ENCODE measurements at places on chromosomes 2 and 18. TPM values are rescaled to one million over a fixed set of nuclear protein-coding genes. Genes with fewer than 3 reads are reported as not detected.

DNA sequence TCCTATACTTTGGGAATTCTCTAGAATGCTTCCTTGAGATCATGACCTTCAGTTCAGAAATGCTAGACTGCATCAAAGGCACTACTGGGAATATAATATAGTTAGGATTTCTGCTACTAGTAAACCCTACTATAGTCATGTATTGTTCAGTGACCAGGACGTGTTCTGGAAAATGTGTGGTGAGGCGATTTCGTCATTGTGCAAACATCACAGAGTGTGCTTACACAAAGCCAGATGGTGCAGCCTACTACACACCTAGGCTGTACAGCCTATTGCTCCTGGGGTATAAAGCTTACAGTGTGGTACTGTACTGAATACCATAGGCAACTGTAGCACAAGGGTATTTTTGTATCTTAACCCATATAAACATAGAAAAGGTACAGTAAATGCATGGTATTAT, 13.0 kb downstream of the CXCR4 start:
- no peak for DNase-seq

GRCh38 chr2:446963-447530, 159.2 kb upstream of the ALKAL2 start:
- no peak for DNase-seq

GRCh38 chr2:237998530-237998929, 31.7 kb downstream of the UBE2F start:
- no peak for DNase-seq

- no peak for DNase-seq
Observed at GRCh38 chr2:146821836-146822316, 1023.0 kb upstream of the ACVR2A start.

Gene TMX3
- 23.3 TPM for polyA plus RNA-seq

DNA sequence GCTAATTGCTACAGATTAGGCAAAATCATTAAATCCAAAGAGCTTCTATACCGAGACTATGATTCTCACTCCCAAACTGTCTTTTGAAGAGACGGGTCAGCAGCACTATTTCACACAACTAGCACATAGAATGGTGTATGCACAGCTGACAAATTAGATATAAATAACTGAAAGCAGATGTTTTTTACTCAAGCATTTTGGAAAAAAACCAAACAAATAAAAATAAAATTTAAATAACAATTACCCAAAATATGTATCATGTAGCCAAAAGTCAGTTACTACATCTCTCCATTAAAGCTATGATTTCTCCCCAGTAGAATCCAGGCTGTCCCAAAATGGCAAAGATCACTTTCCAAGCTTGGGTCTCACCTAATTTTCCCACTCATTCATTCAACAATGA, 107.9 kb downstream of the TMEM163 start:
- DNase-seq = no peak

Gene CYS1
- polyA plus RNA-seq = 1.2 TPM

Gene BMP10
- not detected for polyA plus RNA-seq

DNA sequence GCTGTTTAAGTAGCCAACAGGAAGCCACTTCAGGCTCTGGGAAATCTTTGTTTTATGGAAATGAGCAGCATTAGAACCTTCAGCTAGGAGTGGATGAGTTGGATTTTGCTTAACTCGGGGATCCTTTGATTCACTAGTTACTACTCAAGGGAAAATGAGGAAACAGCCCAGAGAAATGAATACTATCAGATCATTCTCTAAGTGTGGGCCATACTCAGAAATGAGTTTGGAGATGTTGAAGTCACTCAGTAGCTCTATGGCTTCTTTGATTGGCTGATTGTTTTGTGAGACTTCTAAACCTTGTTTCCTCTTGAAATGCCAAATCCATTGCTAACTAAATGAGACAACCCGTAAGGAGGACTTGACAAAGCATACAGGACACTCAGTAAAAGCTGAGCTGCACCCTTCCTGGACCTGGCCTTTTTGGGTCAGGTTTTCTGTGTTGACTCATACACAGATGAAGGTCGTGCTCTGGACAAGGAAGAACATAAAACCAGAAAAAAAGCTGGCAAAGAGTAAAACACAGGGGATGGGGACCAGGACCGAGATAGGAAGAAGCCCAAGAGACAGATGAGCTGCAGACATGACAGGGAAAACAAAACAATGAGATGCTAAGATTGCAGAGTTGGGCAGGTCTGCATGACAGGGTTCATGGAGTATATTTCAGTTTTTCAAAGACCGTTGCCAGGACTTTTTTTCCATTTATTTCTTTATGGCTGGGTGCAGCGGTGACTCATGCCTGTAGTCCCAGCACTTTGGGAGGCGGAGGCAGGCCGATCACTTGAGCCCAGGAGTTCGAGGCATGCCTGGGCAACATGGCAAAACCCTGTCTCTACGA, 41.6 kb downstream of the INO80C start:
- DNase-seq = no peak

GRCh38 chr2:123770996-123771720, 253.9 kb upstream of the CNTNAP5 start:
- DNase-seq = no peak

Gene CRYBA2
- not detected for polyA plus RNA-seq

Gene TSPYL6
- not detected for polyA plus RNA-seq

GRCh38 chr2:159684796-159685195, 27.5 kb upstream of the MARCHF7 start:
- no peak for DNase-seq

DNA sequence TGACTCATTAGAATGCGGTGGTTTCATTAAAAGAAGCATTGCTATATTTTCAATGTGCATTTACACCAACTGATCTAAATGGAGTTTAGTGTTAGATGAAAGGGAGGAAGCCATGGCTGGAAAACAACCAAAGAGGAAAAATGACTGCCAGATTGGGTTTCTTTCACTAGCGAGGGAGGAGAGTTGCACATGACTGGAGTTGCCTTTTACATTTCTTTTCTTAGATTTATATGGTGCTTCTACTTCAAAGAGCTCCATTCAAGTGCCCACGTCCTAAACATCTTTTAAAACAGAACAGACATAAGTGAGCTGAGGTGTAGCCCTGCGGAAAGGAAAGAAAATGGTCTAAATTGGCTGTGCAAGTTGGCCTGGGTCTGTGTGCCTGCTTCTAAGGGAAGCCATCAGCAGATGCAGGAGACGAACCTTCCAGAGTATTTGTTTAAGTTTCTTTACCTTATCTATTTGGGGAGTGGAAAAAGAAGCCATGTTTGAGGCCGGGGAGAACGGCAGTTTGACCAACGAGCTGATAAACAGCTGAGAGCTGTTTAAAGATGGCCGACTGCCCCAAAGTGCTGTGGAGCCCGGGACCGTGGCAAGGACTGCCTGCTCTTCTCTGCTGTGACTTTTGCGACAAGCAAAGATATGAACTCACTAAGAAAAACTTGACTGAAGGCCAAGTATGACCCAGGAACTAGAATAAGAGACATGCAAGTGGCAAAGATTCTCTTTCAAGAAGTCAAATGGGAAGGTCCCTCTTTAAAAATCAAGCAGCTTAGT, 327.0 kb downstream of the ZNF516 start:
- DNase-seq = no peak

DNA sequence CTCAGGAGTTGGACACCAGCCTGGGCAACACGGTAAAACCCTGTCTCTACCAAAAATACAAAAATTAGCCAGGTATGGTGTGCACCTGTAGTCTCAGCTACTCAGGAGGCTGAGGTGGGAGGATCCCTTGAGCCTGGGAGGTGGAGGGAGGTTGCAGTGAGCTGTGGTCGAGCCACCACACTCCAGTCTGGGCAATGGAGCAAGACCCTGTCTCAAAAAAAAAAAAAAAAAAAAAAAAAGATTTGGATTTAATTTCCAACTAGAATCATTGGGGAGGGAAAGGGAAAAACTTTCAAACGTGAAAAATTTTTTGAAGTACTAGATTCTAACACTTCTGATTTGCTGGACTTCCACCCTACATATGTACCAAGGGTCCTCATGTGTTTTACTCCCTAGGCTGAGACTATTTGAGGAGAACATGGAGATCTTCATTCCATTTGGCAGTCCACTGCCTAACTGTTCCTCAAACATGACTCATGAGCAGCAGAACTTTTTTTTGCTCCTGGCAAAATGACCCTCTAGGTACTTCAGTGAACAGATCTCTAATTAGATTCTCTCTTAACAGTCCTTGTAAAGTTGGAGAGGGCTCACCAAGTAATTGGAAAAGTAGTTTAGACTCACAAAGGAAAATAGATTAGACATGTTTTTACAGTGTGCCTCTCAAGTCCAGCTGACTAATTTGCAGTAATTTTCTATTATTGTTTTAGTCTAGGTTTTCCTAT, 267.6 kb downstream of the METTL4 start:
- no peak for DNase-seq

DNA sequence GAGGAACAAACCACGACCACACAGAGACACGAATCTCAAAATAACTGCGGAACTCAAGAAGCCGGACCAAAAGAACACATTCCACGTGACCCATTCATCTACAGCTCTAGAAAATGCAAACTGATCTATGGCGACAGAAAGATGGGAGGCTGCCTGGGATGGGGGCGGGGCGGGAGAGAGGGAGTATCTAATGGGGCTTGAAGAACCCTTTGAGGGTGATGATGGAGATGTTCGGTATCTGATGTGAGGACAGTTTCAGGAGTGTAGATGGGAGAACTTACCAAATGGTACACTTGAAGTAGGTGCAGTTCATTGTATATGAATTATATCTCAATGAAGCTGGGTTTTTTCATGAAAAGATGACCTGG, 34.6 kb upstream of the KLF11 start:
- no peak for DNase-seq

GRCh38 chr18:2612996-2613395, 41.6 kb downstream of the NDC80 start:
- no peak for DNase-seq

- no peak for DNase-seq
Observed at GRCh38 chr2:182864949-182865570, 1.4 kb downstream of the FRZB start.

DNA sequence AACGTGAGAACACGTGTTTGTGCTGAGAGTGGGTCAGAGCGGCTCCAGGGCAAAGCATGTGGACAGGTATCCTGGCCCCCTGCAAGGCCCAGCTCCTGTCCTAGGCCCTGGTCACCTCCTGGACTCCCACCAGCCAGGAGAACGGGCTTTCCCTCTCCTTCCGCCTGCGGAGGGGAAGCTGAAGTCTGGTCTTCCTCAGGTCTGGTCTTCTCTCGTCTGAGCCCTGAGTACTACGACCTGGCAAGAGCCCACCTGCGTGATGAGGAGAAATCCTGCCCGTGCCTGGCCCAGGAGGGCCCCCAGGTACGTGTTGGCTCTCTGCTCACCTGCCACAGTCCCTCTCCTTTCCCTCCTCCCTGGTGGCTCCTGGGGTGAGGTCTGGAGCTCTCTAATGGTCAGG, 963 bp downstream of the GNLY start:
- DNase-seq = no peak

DNA sequence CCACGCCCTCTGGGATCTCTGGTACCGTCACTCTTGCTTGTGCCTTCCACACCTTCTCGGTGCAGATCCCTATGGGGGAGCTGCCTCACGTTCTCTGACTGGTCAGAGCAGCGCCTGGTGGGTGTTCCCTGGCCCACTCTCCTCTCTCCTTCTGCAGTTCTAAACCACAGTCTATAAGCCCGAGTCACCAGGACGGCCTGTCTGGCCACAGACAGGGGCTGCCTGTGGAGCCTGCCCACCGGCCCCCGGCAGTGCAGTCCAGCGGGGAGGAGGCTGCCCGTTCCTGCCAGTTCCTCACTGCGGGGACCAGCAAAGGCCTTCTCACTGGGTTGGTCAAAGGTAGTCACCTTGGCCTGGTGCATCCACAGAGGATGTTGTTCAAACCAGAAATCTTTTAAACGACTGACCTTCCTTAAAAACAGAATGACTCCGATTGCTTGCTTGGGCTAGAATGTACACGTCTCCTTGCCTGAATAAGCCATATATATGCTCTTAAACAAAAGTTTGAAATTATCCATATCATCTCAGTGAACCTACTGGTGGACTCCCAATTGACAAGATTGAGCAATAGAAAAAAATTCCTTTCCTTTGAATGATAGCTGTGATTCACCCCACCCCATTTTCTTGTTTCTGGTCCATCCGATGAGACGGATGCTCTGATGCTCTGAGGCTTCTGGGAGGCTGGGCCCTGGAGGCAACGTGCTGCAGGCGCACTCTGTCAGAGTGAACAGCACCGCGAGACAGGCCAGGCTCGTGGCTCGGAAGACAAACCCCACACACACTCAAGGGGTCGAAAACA, 61.2 kb downstream of the RALBP1 start:
- no peak for DNase-seq

DNA sequence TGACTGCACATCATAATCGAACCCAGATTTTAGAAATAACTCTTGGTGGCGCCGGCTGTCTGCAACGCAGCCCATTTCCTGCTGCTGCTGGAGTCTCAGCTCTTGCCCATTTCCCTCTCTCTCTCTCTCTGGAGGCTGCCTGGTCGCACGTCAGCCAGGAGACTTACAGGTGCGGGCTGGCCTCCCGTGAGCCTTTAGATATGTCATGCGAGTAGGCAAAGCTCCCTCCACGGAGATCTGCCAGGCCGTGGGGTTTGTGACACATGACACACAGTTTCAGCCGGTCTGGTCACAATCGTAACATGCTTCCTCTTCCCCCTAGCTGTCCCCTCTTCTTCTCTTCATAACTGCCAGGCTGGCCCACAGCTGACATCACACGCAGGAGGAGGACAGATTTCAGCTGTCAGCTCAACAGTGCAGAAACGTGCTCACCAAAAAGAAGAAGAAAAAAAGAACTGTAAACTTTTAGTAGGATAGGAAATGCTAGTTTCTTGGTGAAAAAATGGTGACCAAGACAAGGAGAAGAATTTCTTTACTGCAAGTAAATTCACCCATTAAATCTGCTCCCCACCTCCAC, 489.3 kb downstream of the ZNF516 start:
- peak; percentile 11 for DNase-seq

DNA sequence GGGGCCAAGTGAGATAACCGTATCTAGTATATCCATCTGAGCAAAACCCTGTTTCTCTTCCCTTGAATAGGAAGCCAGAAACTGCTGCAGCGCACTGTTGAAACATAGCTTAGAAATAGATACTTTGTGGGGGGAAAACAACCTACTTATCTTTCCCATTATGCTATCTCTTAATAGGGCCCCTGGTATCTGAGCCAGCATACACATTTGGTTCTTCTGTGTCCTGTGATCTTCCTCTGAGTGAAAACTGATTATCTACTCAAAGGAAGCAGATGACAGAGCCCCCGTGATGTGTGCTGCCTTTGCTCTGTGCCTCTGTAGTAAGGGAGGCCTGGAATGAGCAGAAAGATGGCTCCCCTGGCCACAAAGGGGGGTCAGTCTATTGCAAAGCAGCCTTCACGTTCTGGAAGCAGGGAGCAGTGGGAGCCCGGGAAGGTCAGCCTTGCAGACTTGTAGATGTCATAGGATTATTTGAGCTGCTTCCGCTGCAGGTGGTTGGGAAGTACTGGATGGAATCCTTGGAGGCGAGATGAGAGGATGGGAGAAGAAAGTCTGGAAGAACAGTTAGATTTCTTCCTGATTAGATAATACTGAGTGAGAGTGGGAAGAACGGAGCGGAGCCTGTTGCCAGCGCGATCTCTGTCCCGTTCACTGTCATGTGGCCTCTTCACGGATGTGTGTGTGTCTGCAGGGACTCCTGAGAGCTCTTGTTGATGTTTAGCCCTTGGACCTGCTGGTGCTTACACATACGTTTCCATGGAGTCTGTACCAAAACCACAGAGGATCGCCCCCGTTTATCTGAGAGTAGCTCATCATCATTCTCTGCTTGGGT, 150.1 kb downstream of the AGAP1 start:
- DNase-seq = peak; percentile 76

- no peak for DNase-seq
Observed at GRCh38 chr18:46408334-46408987, 248.6 kb downstream of the LOXHD1 start.
